8988T (cell line): ENCODE measurements at places on chromosomes 4 and X.

GRCh38 chr4:150801833-150802232, 213.3 kb downstream of the LRBA start:
- DNase-seq: no peak

DNA sequence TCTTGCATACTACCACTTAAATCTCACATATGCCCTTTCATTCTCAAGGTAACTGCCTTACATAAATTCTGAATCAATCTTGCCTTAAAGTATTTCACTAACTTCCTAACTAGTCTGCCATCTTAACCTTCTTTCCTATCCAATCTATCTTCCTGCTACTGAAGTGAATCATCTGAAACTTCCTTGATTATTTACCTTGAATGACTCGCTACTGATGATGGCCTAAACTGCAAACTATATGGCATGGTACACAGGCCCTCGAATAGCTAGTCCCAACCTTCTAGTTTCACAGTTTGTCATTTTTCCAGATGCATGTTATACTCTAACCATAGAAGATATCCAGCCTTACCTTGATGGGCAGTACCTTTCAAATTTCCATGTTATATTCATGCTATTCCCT, 19.9 kb downstream of the PHKA1 start:
- no peak for DNase-seq

GRCh38 chr4:119942806-119943205, 123.8 kb downstream of the MAD2L1 start:
- DNase-seq: no peak

- no peak for DNase-seq
These were observed 904.1 kb upstream of the EPHA5 start for GRCh38 chr4:66574145-66574978.

GRCh38 chr4:140726776-140727500, 29.2 kb downstream of the TBC1D9 start:
- DNase-seq: no peak

DNA sequence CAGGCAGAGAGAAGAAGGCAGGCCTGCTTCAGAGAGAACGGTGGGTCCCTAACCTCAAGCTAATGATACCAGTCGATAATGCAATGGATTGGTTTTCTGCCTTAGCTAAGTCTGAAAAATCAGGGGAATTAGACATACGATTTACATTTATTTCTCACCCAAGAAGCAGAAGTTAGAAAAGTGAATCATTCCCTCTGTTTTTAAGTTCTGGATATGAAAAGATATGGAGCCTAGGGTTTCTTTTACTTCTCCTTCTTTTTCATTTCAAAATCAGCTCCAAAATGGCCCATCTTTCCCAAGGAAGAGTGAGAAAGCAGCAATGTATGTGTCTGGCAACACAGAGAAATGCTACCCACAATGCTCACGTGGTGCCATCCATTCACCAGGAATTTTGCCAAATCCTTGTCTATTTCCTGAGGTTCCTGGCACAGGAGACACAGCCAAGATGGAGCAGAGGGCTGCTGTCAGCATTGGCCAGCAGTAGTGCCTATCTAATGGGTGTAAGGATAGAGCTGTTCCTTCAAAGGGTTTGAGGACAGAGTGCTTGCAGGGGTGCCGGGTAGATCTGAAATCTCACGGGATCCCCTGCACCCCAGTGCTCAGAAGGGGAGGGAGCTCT, 231.5 kb downstream of the MAML3 start:
- no peak for DNase-seq

GRCh38 chrX:55240788-55241340, 20.7 kb downstream of the PAGE5 start:
- no peak for DNase-seq

DNA sequence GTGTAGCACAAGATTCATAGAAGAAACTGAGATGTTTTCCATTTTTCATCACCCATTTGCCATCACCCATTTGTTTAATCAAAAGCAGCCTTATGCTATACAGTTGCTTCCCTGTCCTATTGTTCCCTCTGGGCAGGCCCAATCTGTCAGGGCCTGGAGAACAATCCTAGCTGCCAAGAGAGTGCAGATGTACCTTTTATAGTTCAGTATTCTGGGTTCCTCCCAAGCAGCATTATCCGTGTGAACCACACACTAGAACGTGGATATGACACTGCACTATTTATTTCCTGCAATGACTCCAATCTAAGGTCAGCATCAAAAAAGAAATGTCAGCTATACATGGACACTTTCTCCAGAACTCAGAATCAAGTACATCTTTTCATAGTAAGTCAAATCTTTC, 269.0 kb downstream of the ADGRA3 start:
- DNase-seq: no peak

- DNase-seq: no peak
These were observed 66.8 kb downstream of the AFF2 start for GRCh38 chrX:148567229-148567628.

DNA sequence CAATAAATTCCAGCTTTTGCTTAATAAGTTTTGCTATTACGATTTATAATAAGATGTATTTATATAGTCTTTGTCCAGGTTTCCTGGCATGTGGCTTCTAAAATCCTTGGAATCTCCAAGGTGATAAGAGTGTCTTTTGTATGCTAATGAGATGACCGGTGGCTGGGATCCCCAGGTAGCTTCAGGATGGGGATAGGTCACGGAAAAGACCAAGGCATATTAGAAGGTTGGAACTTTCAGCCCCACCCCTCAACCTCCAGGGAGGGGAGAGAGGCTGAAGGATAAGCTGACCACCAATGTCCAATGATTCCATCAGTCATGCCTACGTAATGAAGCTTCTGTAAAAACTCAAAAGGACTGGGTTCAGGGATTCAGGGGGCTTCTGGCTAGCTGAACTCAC, 41.7 kb downstream of the SMIM20 start:
- no peak for DNase-seq

GRCh38 chr4:10354225-10354624, 103.0 kb downstream of the ZNF518B start:
- no peak for DNase-seq
